ENCODE measurements at places on chromosomes 4 and X. TPM values are rescaled to one million over a fixed set of nuclear protein-coding genes. Genes with fewer than 3 reads are reported as not detected.

The DMD gene
- total RNA-seq = 13.3 TPM

The FAM53A gene
- total RNA-seq = 0.46 TPM

The ACTRT1 gene
- not detected for total RNA-seq

The SPP1 gene
- total RNA-seq = 197 TPM

The SASH3 gene
- not detected for total RNA-seq

The GPM6B gene
- total RNA-seq = 0.04 TPM

The SFRP2 gene
- total RNA-seq = not detected

The HMX1 gene
- total RNA-seq = 5.1 TPM

All from H4 (cell line).